ENCODE measurements at places on chromosomes 7 and 10.

GRCh38 chr7:17094963-17095574, 203.4 kb upstream of the AHR start:
- peak; percentile 99 for DNase-seq

DNA sequence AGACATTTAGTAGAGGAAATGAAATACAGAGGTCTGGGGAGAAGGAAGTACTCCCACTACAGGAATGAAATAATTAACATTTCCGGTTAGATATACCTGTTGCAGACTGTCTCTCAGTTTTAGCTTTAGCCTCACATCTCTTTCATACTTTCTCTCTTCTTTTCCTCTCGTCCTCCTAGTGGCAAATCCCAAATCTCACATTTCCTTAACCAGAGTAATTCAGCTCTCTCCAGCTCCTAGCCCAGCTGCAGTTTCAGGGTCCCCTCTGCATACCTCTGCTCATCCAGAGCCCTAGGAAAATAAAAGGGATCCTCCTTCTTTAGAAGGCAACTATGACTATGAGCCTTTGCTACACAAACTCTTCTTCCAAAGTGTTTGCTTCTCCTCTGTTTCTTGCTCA, 643.2 kb downstream of the PHTF2 start:
- no peak for DNase-seq

GRCh38 chr10:72503694-72504438, 122.0 kb downstream of the MICU1 start:
- DNase-seq = no peak

- DNase-seq = peak; percentile 16
Observed at GRCh38 chr7:93159490-93159889, 11.3 kb upstream of the SAMD9L start.

DNA sequence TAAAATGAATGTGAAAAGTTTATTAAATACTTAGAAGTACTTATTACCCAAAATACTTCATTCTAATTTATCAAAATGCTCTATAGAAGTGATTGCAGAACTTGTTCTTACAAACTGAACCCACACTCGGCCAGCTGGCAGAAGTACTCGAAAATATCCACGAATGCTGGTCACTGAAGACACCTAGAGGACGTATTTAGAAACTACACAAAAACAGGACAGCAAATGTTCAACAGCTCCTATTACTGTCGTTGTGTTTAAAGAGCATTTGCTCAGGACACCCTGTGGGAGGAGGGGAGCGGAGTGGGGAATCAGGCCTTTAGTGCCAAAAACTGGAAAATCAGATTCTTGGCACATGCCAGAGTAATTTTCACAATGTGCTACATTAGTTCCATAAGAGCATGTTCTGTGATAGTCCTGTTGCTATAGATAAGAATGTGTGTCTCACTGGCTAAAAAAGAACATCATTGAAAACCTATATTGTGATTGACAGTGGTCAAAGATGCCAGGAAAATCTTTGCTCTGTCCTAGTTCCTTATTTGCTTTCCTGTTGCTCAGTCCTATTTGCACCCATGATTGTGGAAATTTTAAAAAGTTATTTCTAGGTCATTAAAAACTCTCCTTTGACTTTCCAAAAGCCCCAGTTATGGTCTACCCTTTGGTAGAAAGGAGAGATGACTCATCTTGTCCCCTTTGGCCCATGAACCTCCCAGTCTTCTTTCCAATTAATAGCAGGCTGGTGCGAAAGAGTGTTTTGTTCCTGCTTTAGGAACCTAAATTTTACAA, 49.0 kb upstream of the NRBF2 start:
- peak; percentile 90 for DNase-seq

All from AG10803 (cell line).